Right ventricle myocardium superior (tissue), 1 donor: ENCODE measurements at places on chromosomes 2 and 18. TPM values are rescaled to one million over a fixed set of nuclear protein-coding genes. Genes with fewer than 3 reads are reported as not detected.

HOXD10 gene
- not detected for total RNA-seq

DSG4 gene
- total RNA-seq = not detected

TMEM247 gene
- not detected for total RNA-seq

SERPINB2 gene
- not detected for total RNA-seq
